Suppressor macrophage treated with lipopolysaccharide for 1 hour (primary cell): ENCODE measurements at places on chromosomes 7 and 10.

DNA sequence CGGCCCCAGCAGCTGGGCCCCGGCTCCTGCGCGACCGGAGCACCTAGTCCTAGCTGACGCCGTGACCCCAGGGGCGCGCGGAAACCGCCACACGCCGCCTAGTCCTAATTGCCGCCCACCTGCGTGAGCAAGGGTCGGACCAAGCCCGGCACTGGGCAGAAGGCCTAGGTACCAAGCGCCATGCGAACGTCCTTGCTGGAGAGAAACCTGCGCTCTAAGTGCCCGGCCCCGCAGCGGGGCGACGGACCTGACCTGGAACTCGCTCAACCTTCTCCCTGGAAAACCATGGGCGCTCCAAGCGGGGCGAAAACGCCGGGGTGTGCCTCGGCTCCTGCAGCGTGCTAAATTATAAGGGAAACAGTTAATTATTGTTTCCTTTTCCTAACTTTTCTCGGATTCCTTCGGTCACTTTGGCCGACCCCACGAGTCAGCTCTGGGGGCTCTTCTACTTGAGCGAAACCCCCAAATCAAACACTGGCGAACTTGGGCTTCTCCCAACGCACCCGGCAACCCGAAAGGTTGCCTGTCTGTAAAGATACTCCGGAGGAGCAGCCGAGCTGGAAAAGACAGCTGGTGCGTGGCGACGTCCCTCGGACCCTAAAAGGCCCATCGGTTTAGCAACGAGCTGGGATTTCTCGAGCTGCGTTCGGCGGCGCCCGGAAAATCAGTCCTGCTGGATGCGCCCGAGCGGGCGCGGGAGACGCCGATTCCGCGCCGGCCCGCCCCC lies 5.3 kb upstream of the EBF3 start:
- DNase-seq, result no peak

GRCh38 chr7:132541656-132542055 lies 34.6 kb downstream of the PLXNA4 start:
- DNase-seq, result no peak

DNA sequence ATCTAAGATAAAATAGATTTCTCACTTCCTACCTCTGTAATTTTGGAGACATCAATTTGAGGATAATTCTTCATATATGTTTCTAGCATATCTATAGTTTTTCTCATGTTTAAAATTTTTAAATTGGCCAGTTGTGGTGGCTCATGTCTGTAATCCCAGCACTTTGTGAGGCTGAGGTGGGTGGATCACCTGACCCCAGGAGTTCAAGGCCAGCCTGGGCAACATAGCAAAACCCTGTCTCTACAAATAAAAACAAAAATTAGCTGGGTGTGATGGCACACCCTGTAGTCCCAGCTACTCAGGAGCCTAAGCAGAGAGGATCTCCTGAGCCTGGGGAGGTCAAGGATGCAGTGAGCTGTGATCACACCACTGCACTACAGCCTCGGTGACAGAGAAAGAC lies 4.9 kb downstream of the ACBD5 start:
- DNase-seq, result no peak

GRCh38 chr7:136655414-136655813 lies 213.0 kb upstream of the CHRM2 start:
- DNase-seq, result no peak

DNA sequence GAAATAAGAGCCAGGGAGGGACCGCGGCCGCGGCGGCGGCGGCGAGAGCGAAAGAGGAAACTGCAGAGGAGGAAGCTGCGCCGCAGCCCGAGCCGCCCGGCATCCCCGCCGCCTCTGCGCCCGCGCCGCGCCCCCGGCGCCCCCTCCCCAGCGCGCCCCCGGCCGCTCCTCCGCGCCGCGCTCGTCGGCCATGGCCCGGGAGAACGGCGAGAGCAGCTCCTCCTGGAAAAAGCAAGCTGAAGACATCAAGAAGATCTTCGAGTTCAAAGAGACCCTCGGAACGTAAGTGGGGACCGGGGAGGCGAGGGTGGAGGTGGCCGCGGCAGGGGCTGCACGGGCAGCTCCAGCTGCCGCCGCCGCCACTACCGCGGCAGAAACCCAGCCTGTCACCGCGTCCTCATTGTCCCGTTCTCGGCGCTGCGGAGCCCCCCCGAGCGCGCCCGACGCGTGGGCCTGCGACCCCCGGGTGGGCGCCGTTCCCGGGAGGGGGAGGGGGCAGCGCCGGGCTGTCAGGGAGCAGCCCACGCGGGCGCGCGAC lies 351 bp downstream of the CAMK1D start:
- DNase-seq, result peak; percentile 84

DNA sequence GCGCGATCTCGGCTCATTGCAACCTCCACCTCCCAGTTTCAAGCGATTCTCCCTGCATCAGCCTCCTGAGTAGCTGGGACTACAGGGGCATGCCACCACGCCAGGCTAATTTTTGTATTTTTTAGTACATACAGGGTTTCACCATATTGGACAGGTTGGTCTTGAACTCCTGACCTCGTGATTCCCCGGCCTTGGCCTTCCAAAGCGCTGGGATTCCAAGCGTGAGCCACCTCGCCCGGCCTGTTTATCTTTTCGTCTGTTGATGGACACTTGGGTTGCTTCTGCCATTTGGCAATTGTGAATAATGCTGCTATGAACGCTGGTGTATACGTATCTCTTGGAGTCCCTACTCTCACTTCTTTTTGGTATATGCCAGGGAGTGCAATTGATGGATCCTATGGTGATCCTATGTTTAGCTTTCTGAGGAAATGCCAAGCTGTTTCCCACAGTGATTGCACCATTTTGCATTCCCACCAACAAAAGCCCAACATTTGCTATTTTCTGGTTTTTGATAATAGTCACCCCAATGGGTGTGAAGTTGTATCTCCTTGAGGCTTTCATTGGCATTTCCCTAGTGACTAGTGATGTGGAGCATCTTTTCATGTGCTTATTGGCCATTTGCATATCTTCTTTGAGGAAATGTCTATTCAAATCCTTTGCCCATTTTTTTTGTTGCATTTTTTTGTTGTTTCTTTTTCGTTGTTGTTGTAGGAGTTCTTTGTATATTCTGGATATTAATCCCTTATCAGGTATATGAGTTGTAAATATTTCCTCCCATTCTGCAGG lies 3.5 kb downstream of the ANTXRL start:
- DNase-seq, result no peak

GRCh38 chr7:389911-390601 lies 100.1 kb downstream of the FOXL3 start:
- DNase-seq, result no peak

- DNase-seq, result peak; percentile 79
Measured at GRCh38 chr7:91264924-91265681, 870 bp downstream of the FZD1 start.

- no peak for DNase-seq
Measured at GRCh38 chr7:47907981-47908616, 40.2 kb downstream of the PKD1L1 start.

DNA sequence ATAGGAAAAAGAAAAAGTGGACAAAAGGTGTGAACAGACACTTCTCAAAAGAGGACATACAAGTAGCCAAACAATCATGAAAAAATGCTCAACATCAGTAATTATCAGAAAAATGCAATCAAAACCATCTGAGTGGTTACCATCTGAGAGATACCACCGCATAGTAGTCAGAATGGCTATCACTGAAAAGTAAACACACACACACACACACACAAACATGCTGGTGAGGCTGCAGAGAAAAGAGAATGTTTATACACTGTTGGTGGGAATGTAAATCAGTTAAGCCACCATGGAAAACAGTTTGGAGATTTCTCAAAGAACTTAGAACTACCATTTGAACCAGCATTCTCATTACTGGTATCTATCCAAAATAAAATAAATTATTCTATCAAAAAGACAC lies 145.7 kb downstream of the CYP26A1 start:
- DNase-seq, result no peak

DNA sequence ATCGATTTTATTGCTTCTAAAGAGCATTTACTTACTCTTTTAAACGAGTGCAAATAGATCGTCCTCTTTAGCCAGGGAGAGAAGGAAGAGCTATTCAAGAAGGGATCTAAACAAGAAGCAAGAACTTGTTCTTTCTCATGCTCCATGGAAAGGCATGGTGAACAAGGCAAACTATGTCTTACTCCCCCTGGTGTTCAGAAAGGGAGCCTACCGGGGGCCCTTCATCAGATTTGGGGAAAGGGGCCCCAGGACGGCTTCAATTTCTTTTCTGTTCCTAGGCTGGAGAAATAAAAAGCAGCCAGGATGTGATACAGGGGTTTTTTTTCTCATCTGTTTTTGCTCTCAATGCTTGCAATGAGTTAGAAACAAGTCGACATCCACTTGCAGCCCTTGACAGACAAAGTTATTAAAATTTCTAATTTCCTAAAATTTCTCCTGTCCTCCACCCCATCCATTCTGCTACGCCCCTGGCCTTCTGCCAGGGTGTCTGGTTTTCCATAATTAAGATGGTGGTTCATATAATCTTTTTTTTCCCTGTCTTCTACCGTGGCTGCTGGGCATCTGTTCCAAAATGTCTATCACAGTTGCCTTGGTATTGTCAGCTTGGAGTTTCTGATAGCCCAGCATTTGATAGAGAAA lies 214.4 kb downstream of the CREB5 start:
- peak; percentile 63 for DNase-seq

- DNase-seq, result no peak
Measured at GRCh38 chr7:13851736-13852135, 137.7 kb downstream of the ETV1 start.

DNA sequence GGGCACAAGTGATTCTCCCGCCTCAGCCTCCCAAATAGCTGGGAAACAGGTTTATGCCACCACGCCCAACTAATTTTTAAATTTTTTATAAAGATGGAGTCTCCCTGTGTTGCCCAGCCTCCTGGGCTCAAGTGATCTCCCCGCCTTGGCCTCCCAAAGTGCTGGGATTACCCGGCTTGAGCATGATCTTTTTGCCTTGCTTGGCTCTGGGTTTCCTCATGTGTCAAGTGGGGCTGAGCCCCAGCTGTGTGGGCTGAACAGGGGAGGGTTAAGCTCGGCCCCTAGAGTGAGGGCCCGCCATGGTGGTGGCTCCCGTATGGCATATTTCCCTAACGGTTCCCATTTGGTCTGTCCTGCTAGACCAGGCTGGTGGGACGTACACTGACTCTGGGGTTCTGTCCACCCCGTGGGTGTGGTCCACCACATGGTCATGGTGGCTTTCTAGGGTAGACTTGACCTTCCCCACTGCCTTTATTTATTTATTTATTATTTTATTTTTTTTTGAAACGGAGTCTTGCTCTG lies 66.3 kb downstream of the LHPP start:
- no peak for DNase-seq

DNA sequence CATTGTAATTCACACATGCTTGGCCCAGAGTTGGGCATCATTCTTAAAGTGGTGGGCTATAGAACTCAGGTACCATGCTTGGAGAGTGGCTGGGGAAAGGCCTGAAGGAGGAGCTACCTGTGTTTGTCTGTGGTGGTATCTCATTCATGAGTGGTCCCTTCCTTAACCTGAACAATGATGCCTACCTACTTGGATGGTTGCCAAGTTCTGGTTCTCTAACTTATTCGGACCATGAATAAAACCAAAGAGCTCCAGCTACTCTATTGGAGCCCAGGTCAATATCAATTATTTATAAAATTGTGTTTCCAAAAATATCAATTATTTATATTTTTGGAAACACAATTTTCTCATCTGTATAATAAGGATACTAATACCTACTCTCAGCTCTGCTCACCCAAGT lies 2.9 kb upstream of the GPR37 start:
- DNase-seq, result no peak

DNA sequence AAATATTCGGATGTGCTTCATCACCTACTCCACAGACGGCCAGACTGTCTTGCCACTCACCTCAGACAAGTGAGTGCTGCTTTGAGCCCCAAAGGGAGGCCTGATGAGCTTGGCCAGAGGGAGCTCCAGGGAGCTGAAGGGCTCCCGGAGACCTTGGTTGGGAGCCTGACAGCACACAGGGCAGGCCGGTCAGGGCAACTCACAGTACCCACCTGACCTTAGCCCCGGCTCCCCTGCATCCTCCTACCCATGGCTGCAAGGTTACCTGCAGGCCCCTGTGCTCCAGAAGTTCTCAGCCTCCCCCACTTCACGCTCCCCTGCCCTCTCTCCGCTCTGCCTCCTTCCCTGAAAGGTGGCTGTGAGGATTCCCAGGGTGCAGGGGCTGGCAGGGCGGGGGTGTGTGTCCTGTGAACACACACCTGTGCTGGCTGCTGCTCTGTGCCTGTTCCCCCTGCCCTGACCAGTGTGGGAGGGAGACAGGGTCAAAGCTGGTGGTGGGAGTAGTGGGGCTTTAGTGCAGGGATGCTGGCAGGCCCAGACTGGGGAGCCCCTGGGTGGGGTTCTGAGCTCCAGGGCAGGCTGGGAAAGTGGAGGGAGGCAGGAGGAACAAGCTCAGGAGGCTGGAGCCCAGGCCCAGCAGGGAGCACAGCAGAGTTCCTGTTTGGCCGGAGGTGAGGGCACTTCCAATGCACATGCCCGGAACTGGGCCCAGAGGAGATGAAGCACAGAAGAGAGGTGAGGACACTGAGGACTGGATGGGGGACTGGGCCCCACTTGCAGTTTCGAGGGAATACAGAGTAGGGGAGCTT lies 7.2 kb downstream of the ANTXRL start:
- DNase-seq, result no peak

DNA sequence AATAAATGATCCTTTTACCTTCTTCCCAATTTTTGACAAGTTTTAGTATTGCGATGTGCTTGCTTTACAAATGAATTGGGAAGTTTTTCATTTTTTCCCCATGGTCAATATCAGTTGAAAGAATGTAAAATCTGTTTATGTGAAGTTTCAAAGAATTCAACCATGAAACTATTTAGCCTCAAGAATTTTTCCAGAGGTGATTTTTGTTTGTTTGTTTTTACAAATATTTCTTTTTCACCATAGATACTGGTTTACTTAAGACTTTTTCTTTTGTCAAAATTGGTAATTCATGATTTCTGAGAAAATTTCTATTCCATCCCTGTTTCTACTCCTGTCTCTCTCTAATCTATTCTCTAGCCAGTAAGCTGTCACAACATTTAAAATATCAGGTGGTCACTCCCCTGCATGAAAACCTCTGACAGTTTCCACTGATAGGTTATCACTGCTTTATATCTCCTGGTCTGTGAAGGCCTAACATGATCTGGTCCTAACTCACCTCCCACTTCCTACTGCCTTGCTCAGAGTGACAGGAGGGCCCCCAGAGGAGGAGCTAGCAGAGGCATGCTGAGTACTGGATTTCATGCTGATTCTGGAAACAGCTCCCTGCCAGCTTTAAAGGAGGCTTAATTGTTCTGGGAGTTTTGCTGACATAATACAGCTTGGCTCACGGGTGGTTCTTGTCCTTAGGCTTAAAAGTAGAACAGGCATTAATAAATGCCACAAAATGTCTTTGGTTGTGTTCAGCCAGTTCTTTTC lies 7.6 kb upstream of the ARMS2 start:
- DNase-seq, result no peak

- DNase-seq, result no peak
Measured at GRCh38 chr10:36345807-36346206, 703.7 kb upstream of the FZD8 start.

- no peak for DNase-seq
Measured at GRCh38 chr7:1536743-1537534, 6.4 kb downstream of the MAFK start.
